ENCODE measurements at places on chromosomes 5 and 9. TPM values are rescaled to one million over a fixed set of nuclear protein-coding genes. Genes with fewer than 3 reads are reported as not detected.

DNA sequence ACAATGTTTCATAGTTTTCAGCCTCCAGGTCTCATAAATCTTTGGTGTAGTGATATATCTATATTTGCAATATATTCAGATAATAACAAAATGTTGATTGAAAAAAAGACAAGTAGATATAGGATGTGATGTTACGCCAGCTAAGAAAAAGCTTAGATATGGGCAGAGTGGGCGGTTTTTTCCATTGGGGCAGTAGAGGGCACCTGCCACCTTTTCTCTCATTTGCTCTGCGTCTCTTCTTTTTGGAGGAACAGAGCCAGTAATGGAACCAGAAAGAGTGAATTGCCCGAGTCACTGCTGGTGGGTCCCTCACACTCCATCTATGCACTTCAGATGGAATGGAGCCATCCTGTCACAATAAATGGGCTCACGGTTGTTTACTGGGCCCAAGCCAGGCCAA is 62.1 kb upstream of the FANCC start:
- DNase-seq, result peak; percentile 16

- DNase-seq, result no peak
Measured at GRCh38 chr5:19044311-19044710, 943.7 kb downstream of the CDH18 start.

DNA sequence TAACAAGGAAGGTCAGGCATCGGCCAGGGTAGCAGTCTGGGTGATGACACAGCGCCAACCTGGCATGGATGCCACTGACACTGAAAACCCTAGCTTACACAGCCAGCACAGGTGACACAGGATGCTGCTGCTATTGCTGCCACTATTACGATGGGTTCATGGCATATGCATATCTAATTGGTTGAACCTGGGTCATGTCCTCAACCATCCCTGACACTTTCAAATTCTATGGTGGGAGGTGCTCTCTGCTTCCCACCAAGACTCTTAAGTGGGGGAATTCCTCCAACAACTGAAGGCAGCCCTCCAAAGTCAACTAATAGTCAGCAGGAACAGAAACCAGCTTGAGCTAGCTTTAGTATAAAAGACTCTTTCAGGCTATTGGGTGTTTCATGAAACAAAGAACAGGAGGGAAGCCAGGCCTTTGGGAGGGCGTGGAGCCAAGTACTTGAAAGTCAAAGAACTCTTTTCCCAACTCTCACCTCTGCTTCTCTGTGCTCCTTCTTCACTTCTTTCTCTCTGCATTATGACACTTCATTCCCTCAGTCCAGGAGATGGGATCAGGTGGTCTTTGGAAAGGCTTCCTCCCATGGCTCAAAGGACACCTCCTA is 21.3 kb downstream of the PTTG1 start:
- DNase-seq, result no peak

DNA sequence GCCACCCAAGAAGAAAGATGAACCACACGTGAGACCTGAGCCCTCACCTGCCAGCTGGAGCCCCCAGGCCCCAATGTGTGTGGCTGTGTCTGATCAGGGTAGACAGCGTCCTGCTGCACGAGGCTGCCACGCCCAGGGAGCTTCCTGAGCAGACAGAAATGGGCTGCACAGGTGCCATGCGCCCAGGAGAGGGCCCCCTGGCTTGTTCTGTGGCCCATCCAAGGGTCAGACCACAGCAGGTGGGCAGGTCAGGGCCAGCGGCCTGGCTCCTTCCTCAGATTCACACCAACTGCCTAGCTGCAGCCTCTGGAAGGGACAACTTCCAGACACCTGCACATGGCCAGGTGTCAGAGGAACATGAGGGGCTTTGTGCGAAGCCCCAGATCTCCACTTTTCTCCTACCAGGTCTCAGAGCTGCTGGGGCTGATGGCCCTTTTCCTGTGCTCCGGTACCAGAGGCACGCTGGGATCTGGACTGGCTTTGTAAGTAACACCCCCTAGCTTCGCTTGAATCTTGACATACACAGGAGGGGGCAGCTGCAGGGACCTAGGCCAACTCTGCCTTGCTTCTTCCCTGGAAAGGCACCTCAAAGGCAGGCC is 10.8 kb downstream of the SARDH start:
- no peak for DNase-seq

DNA sequence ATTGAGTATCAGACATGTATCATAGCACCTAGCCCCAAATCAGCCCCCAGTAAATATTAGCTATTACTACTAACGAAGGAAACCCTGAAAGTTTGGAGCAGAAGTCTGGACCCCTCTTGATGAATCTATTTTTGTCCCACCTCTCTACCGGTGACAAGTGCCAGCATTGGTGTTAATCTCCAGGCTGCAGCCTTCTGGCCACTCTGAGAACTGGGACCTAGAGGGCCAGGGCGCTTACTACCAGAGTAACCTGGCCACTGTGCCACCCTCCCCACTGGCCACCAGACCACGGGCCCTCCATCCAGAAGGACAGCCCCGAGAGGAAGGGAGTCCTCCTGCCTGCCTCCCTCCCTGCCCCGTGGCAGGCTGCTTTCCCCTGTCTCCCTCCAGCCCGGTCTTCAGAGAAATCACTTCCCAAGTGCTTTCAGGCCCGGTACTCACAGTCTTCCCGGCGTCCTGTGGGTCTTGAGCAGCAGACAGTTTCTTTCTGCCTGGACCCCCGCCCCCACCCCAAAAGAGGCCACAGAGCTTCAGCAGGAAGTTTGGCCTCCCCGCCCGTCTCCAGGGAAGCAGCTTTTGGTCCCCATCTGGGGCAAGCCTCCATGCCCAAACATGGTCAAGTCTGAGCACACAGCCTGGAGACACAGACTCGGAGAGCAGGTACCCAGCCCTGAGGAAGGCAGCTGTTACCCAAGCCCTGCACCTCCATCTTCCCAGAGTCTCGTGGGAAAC is at the start of gene KCNMB1:
KCNMB1 (minus strand) TSS at position 550 of the 732 bp plus-strand sequence. CDS start 3,920 bp downstream, outside the sequence.
- DNase-seq, result no peak

DNA sequence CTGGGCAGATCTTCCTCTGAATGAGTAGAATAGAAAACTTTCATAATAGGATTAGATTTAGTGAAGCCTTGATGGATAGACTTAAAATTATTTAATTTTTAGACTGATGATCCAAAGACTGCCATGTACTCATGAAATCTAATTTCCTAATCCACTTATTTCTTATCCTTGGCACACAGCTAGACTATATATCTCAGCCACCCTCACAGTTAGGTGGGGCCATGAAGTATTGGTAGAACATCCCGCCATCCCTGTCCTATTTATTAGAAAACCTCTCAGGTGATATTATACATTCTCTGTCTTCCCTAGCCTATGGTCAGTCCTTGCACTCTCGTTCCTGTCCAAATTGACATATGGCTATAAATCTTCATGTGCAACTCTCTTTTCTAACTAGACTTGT is 110.9 kb downstream of the FAM170A start:
- DNase-seq, result no peak

DNA sequence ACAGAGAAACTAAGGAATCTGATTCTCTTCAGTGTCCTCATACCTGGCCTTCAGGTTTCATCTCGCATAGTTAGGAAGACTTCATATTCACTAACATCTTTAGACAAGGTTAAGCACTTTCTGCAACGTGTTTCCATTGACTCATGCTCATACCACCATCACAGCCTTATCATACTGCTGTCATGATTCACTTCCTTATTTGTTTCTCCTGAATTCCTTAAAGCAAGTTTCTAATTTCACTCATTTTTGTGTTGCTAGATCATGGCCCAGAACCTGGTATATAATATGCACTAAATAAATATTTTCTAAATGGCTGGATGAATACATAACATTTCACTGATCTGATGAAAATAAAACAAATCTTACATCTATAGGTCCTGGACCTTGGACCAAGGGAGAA is 472.9 kb downstream of the PRELID2 start:
- DNase-seq, result peak; percentile 45

DNA sequence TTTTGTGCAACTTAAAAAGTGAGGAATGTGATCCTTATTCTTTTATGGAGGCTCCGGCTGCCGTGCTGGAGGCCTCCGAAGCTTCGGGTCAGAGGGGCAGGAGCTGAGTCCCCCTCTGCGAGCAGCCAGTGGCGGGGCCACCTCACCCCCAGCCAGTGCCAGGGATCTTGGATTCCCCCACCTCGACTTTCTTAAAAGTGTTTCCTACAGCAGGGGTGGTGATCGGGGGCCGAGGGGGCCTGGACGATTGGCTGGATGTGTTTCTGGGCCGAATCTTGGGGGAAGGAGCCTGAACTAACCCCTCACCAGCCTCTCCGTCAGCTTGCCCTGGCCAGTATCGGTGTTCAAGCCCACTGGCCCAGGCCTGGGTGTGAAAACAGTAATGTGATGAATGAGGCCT is 92.2 kb upstream of the LMX1B start:
- DNase-seq, result no peak

Gene SAXO1
- not detected for polyA plus RNA-seq

Gene KLHL3
- polyA plus RNA-seq, result 0.31 TPM

Gene FBXL17
- polyA plus RNA-seq, result 9.4 TPM

Gene PDLIM7
- polyA plus RNA-seq, result 141 TPM

Gene GFI1B
- not detected for polyA plus RNA-seq

Data from A549 (cell line).